ENCODE measurements at places on chromosomes 11 and 22. TPM values are rescaled to one million over a fixed set of nuclear protein-coding genes. Genes with fewer than 3 reads are reported as not detected.

DNA sequence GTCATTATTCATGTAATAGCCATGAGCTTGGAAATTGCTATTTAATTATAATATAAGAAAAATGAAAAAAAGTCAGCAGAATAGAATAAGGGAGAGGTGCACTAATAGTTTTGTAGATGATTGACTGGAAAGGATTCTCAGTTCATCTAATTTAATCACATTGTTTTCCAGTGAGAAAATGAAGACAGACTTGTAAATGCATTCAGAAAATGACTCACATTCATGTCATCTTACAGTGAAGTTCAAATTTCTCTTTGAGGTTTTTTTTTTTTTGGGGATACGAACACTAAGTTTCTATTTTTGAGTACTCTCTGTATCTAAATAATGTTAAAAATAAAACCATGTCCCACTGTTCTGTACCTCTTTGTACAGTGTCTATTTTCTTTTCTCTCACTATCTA is 18.5 kb upstream of the OR4A16 start:
- H3K36me3 ChIP-seq, result no peaks in the 10 kb centered on the region
- no peaks in the 10 kb centered on the region for H3K27me3 ChIP-seq
- no peak overlapping the region for H3K27ac ChIP-seq
- no peak overlapping the region for H3K4me3 ChIP-seq

DNA sequence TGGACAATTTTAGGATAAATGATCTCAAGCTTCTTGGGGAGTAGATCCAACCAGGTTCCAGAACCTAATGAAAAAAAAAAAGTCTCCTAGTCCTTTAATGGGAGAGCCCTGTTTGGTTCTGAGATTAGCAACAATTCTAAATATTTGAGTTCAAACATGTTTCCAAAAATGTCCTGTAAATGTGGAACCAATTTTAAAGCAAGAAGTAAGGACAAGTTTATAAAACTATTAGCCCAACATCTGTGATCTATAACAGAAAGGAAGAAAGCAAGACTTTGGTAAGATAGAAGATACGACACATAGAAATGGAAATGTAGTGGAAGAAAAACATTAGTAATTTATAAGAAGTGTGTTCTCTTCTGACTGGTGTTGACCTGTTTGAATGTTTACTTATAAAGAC is 79.7 kb upstream of the SLC5A12 start:
- no peaks in the 10 kb centered on the region for H3K36me3 ChIP-seq
- DNase-seq, result no peak
- H3K4me3 ChIP-seq, result no peak overlapping the region
- H3K27ac ChIP-seq, result no peak overlapping the region
- H3K27me3 ChIP-seq, result no peaks in the 10 kb centered on the region

DNA sequence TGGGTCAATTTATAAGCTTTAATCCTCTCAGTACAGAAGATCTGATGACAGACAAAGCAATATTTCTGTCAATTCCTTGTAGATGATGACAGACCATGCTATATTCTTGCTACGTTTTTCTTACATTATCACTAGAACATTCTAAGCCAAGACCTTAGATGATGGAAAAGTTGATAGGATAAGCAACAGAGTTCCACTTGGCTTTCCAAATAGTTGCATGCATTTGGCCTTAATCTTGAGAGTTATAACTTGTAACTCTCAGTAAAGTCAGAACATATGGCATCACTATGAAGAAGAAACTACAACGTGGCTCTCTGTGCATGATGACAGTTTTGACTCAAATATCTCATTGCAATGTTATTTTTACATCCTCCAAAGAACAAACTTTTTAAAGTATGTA is 544.3 kb upstream of the LRRC4C start:
- no peaks in the 10 kb centered on the region for H3K4me1 ChIP-seq
- no peak overlapping the region for H3K27ac ChIP-seq
- no peaks in the 10 kb centered on the region for H3K27me3 ChIP-seq
- DNase-seq, result no peak
- no peaks in the 10 kb centered on the region for H3K36me3 ChIP-seq
- no peak overlapping the region for H3K4me3 ChIP-seq

DNA sequence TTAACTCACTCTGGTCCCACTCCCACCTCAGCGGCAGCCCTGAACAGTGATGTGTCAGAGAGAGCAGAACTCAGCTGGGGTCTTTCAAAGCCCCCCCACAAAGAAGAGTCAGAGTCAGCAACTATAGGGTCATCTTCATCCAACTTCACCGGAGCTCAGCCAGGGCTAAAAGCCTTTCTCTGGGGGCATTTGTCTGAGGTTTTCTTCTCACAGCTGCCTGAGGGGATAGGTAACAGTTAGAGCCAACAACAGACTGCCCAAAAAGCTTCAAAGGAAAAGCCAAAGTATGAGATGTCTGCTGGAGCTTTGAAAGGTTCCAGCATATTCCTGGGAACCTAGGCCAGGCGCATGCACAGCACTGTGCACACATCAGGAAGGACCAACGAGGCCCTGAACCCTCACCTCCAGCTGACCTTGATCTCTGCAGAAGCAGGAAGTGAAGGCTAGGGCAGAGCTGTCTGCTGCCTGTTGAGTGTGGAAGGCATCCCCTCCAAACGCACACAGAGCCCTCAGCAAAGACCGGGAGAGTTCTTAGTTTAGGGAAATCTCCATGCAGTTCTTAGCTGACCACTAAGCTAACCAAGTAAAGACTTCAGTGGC is 28.1 kb upstream of the COMT start:
- no peak for DNase-seq
- no peak overlapping the region for H3K4me3 ChIP-seq
- no peaks in the 10 kb centered on the region for H3K4me1 ChIP-seq
- no peak overlapping the region for H3K27ac ChIP-seq
- H3K36me3 ChIP-seq, result peaks cover 55% of the 10 kb centered on the region
- no peaks in the 10 kb centered on the region for H3K27me3 ChIP-seq

Gene KRTAP5-11
- polyA plus RNA-seq, result not detected

Gene TRMU
- 107 TPM for polyA plus RNA-seq

Gene ACTN3
- 0.16 TPM for polyA plus RNA-seq

Gene CNTN5
- not detected for polyA plus RNA-seq

DNA sequence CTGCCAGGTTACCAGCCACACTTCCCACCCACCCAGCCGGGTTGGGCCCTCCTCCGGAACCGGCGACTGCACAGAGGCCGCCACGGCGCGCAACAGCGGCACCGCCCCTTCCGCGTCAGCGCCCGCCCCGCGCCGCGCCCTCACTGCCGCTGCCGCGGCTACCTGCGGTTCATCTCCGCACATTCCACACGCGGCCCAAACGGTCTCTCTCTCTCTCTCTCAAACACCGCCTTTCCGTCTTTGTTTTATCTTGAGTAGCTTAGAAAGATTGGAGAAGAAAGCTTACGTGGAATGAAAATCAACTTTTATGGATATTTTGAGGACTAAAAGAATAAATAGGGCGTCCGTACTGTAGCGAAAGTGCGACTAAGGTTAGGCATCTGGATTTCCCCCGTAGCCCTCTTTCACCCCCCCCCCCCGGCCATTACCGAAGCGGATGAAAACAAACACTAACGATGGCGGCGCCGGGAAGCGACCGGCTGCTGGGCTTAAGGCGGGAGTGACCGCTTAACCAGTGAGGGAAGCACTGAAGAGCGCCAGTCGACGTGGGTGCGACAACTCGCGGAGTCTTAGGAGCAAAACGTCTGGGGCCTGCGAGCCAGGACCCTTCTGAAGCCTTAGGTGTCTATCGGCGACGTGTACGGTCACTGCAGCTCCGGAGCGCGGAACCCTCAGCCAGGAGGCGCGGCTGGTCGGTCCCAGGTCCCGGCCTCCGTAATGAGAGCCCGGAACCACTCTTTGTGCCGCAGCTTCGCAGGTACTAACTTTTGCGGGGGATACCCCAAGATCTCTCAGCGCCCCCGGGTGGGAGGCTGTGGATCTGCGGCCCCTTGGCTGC is at the start of the genes ATG13 and HARBI1:
Gene ATG13 (plus strand): TSS at position 420 of the 838 bp plus-strand sequence. CDS start 26,739 bp downstream, outside the sequence.
Gene HARBI1 (minus strand): TSS at position 94 of the 838 bp plus-strand sequence. CDS start 990 bp downstream, outside the sequence.
- H3K4me3 ChIP-seq, result peak within 1 kb of the TSS; percentile 92
- H3K27ac ChIP-seq, result peak within 1 kb of the TSS; percentile 97
- H3K27me3 ChIP-seq, result no peaks in the 10 kb centered on the region
- peak; percentile 91 for DNase-seq
- peaks cover 12% of the 10 kb centered on the region for H3K4me1 ChIP-seq

DNA sequence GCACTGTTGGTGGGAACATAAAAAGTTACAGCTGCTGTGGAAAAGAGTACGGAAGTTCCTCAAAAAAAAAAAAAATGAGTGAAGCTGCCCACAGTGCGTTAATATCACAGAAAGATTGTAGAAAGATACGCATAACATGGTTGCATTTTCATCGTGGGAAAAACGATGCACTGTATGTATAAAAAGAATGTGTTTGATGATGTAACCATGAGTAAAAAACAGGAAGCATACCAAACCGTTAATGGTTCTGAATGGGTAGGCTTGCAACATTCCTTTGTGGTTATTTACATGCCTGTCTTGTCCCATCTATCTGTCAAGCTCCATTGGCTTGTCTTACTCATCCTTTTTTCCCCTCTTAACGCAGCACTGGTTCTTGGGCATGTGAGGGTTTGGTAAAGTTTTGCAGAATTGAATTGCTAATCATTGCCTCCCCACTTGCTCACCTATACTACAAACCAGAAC is 33.8 kb upstream of the DKK3 start:
- no peak overlapping the region for H3K4me3 ChIP-seq
- H3K4me1 ChIP-seq, result peaks cover 9% of the 10 kb centered on the region
- no peak for DNase-seq
- H3K27me3 ChIP-seq, result no peaks in the 10 kb centered on the region

- no peaks in the 10 kb centered on the region for H3K27me3 ChIP-seq
- DNase-seq, result no peak
- no peaks in the 10 kb centered on the region for H3K36me3 ChIP-seq
- no peak overlapping the region for H3K4me3 ChIP-seq
- H3K4me1 ChIP-seq, result no peaks in the 10 kb centered on the region
Measured at GRCh38 chr11:127071606-127072005, 71.0 kb upstream of the KIRREL3 start.

DNA sequence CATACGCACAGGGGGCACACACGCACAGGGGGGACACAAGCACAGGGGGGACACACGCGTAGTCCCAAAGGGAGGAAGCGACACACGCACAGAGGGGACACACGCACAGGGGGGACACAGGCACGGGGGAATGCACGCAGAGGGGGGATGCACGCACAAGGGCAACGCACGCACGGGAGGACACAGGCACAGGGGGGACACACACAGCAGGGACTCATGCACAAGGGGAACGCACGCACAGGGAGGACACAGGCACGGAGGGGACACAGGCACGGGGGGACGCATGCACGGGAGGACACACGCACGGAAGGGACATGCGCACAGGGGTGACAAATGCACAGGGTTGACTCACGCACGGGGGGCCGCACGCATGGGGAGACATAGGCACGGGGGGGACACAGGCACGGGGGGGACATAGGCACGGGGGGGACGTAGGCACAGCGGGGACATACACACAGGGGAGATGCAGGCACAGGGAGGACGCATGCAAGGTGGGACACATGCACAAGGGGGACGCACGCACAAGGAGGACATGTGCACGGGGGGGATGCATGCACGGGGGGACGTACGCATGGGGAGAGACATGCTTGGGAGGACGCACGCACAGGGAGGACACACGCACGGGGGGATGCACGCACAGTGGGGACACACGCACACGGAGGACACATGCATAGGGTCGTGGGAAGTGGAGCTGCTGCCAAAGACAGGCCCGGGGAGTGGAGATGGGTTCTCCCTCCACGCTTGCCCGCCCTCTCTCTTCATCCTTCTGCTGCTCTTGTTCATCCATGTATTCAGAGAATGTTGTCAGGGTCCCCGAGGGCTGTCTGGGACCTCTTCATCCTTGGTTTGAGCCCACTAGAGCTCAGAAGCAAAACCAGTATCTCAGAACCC is 41.2 kb downstream of the WNT11 start:
- no peaks in the 10 kb centered on the region for H3K36me3 ChIP-seq
- no peak overlapping the region for H3K27ac ChIP-seq
- no peaks in the 10 kb centered on the region for H3K27me3 ChIP-seq
- H3K4me1 ChIP-seq, result no peaks in the 10 kb centered on the region
- H3K4me3 ChIP-seq, result no peak overlapping the region

- H3K27me3 ChIP-seq, result no peaks in the 10 kb centered on the region
- H3K4me3 ChIP-seq, result no peak overlapping the region
- DNase-seq, result no peak
- H3K4me1 ChIP-seq, result peaks cover 33% of the 10 kb centered on the region
- H3K36me3 ChIP-seq, result no peaks in the 10 kb centered on the region
Measured at GRCh38 chr22:46609724-46610201, 10.4 kb upstream of the GRAMD4 start.

GRCh38 chr22:21714786-21715185 is 20.8 kb downstream of the YPEL1 start:
- H3K4me3 ChIP-seq, result no peak overlapping the region
- no peaks in the 10 kb centered on the region for H3K36me3 ChIP-seq
- no peak overlapping the region for H3K27ac ChIP-seq
- H3K4me1 ChIP-seq, result peaks cover 11% of the 10 kb centered on the region

DNA sequence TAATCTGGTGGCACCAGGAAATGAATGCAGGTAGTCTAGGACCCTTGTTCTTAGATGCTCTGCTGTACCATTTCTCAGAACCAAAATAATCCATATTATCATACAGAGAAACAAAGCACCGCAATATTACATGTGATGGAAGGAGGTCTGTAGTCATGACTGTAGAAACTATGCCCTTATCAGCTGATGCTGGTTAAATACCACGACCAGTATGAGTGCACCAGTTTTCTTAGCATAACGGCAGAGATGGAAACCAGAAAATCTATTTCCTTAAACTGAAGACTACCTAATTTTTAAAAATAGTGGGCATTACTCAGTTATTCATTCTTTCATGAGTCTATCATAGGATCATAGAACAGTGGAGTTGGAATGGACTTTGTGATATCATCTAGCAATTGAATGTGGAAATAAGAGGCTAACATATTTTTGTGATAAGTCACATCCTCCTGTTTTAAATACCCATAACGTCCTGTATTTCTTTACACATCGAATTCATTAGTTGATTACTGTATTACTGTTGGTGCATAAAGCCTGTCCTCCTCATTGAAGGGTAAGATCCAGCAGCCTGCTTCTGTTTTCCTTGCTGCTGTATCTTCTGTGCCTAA is 15.1 kb downstream of the JHY start:
- no peak overlapping the region for H3K27ac ChIP-seq
- DNase-seq, result no peak
- H3K27me3 ChIP-seq, result no peaks in the 10 kb centered on the region
- no peaks in the 10 kb centered on the region for H3K36me3 ChIP-seq

GRCh38 chr11:62682518-62682917 is 3.6 kb upstream of the UBXN1 start:
- H3K27ac ChIP-seq, result no peak overlapping the region
- H3K4me1 ChIP-seq, result peaks cover 17% of the 10 kb centered on the region
- H3K27me3 ChIP-seq, result no peaks in the 10 kb centered on the region
- H3K4me3 ChIP-seq, result no peak overlapping the region
- H3K36me3 ChIP-seq, result no peaks in the 10 kb centered on the region

DNA sequence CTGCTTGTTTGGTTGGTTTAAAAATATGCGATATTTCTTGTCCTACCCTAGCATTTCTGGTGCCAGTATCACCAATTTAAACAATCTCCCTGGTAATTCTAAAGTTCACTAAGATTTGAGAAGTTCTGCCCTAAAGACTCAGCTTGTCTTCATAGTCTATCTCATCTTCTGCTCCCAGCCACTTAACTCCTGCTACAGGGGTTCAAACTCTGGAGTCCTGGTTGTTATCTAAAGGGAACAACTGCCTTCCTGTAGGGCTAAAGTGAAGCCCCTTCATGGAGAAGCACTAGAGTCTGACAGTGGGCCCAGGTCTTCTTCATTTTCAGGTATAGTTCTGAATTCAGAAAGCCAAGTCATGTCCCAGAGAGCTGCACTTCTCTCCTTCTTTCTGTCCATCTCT is 73.2 kb downstream of the CTNND1 start:
- no peak for DNase-seq
- no peaks in the 10 kb centered on the region for H3K27me3 ChIP-seq
- H3K27ac ChIP-seq, result no peak overlapping the region
- H3K4me1 ChIP-seq, result no peaks in the 10 kb centered on the region

All from adrenal gland (tissue), 19 donors.